ENCODE measurements at places on chromosomes 1 and 21.

DNA sequence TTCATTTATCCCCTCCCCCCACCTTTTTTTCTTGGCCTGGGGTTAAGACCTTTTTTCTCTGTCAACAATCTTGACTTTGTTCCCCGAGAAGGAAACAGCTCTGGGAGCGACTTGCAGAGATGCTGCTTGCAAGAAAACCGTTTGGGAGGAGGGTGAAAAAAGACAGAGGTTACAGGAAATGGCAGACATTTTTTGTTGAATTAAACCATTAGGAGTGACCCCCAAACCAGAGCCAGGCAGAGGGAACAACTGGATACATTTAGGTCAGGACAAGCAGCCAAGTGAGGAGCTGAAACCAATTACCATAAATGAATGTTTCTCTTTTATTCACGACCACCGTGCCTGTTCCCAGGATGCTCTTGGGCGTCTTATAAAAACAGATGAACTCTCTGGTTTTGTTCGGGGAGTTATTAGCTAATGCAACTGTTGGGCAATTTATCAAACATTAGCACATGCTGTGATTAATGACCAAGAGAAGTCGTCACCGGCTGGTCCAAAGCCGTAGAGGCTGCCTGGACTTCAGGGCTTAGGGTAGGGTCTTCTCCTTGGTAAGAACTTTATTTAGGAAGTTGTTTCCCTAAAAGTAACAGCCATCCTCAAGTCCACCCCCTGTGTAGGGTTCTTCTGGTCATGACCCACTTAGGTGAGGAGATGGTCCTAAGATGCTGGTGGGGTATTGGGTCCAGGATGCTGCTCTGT, 141.0 kb downstream of the FOXD2 start:
- no peak for DNase-seq

- DNase-seq: no peak
Observed at GRCh38 chr1:197314682-197315081, 46.6 kb downstream of the CRB1 start.

GRCh38 chr1:93565496-93566206, 116.0 kb downstream of the BCAR3 start:
- no peak for DNase-seq

GRCh38 chr1:186985889-186986491, 157.2 kb downstream of the PLA2G4A start:
- DNase-seq: no peak

- no peak for DNase-seq
Observed at GRCh38 chr1:112399456-112399855, 3.4 kb downstream of the CTTNBP2NL start.

GRCh38 chr1:155125946-155126555, 1.6 kb upstream of the EFNA1 start:
- DNase-seq: no peak

DNA sequence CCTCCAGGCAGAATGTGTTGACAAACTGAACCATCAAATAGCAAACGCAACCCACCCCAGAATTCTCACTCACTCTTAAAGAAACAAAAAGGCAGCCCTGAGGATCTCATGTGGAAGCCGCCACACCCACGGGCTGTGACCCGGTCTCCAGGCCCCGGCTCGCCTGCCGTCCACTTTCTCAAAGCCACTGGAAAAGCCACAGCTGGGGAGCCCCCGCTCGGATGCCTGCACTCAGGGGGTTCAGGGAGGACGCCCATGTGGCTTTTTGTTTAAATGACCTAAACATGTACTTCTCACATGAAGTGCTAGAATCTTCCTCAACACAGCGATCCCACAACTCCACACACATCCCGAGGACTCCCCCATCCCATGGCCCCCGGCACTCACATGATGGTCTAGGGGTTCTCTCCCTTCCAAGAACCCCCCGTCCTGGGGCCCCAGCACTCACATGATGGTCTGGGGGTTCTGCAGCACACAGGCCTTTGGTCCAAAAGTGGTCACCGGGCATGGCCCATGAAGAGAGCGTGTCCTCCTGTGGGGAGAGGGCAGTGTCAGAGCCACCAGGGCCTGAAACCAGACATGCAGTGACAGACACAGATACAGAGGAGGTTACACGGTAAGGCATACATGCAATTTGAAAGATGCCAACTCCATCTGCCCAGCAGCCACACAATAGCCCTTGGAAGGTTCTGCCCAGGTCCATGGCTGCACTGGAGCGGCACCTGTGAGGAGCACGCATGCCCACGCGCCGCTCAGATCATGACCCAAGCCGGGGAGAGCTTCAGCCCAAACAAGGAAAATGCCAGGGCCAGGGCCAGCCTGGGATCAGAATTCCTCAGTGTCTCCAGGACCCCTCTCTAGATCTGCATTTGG, 16.5 kb downstream of the NADK start:
- DNase-seq: no peak

DNA sequence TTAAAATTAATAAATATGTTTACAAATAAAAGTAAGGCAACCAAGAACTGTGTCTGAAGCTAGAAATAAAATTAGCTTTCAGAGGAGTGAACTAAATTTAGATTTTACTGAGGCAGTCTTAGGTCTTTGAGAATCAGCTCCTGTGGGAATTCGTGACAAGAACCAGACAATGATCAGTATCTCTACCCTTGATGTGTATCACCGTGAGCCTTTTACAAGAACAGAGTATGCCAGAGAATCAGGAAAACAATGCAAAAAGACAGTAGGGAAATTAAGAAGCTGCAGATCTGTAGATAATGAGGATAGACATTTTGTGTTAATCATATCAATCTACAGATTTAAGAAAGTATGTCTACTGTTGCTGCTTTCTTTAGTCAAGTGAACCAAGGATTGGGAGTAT, 351.0 kb downstream of the COL11A1 start:
- no peak for DNase-seq

DNA sequence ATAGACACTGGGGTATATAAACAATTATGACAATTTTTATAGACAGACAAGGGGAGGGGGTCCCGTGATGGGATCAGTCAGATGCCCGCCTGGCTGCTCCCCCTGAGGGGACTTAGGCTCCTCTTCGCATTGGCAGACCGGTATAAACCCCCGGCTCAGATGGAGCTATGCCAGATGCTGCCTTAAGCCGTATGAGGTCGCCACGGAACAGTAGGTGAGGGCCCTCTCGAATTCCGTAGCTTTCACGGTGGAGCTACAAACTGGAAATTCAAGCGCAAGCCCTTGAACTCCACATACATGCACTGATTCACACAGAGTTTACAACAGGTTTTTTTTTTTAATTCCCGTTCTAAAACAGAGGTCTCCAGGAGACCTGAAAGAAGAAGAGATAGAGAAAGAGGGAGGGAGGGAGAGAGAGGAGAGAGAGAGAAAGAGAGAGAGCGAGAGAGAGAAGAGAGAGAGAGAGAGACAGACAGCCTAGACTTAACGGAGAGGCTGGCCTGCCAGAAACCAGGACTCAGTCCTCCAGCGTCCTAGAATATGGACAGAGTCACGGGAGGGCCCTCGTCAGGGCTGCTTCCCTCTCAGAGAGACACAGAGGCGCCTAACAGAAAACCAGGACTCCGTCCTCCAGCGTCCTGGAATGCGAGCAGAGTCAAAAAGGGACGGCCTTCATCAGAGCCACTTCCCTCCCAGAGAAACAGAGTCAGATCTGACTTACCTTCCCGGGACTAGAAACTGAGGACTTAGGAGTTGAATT, 24.4 kb upstream of the TMEM54 start:
- DNase-seq: no peak

- no peak for DNase-seq
Observed at GRCh38 chr1:43056981-43057391, 98.3 kb upstream of the SLC2A1 start.

GRCh38 chr1:164733070-164733469, 174.1 kb downstream of the PBX1 start:
- DNase-seq: no peak

- no peak for DNase-seq
Observed at GRCh38 chr1:99527545-99527944, 118.4 kb upstream of the PALMD start.

- no peak for DNase-seq
Observed at GRCh38 chr1:51572365-51572764, 44.5 kb upstream of the OSBPL9 start.

- DNase-seq: no peak
Observed at GRCh38 chr1:21604208-21604957, 64.8 kb downstream of the RAP1GAP start.

DNA sequence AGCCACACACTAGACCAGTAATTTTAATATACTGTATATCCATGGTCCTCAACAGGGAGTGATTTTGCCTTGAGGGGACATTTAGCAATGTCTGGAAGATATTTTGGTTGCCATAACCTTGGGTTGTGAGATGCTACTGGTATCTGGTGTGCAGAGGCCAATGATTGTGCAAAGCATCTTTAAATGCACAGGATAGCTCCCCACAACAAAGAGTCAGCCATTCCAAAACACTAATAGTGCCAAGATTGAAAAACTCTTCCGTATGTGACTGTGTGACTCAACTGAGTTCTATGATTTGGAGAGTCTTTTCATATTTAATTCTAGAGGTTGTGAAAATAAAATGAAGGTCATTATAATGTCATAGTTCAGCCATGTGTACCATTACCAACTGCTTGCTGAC, 141.4 kb upstream of the CACYBP start:
- no peak for DNase-seq

Data from activated CD4-positive, alpha-beta T cell treated with anti-CD3 and anti-CD28 coated beads for 24 hours (primary cell).